Fibroblast of skin of right quadriceps (primary cell): ENCODE measurements at places on chromosomes 3 and 15.
A peak's percentile ranks its signal among the peaks of the same experiment; 100 is the strongest.

- DNase-seq, result no peak
Measured at GRCh38 chr15:42724276-42724675, 12.7 kb downstream of the CDAN1 start.

- no peak for DNase-seq
Measured at GRCh38 chr15:75583701-75584100, 4.6 kb upstream of the PTPN9 start.

GRCh38 chr3:46926871-46927717 is 49.5 kb downstream of the CCDC12 start:
- DNase-seq, result no peak

- peak; percentile 83 for DNase-seq
Measured at GRCh38 chr15:101266034-101266433, 11.3 kb downstream of the SELENOS start.

- no peak for DNase-seq
Measured at GRCh38 chr3:116663161-116664110, 46.1 kb upstream of the TUSC7 start.

DNA sequence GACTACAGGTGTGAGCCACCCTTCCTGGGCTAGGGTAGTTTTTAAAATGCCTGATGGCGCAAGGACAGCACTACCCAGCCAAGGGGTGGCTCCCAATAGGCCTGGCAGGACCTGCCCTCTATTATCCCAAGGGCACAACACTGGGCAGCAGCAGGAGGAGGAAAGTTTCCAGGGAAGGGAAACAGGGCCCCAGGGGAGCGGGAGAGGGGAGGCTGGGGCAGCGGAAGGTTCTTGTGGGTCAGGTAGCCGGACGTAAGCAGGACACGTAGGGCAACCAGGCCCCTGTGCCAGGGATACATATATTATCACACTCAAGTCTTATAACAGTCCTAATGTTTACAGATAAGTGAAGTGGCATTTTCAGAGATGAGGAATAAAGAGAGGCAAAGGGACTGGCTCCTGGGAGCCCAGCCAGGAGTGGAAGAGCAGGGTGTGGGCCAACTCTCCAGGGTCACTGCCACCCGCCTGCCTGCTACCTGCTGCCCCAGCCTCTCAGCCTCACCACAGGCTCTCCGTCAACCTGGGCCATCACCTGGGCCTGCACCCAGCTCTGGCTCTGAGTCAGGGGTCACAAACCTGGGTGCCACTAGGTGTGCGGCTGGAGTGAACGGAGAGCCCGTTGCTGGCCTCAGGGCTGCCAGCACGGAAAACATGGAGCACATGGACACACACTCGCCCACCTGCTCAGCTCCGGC is 73.2 kb upstream of the SNRPA1 start:
- DNase-seq, result no peak

DNA sequence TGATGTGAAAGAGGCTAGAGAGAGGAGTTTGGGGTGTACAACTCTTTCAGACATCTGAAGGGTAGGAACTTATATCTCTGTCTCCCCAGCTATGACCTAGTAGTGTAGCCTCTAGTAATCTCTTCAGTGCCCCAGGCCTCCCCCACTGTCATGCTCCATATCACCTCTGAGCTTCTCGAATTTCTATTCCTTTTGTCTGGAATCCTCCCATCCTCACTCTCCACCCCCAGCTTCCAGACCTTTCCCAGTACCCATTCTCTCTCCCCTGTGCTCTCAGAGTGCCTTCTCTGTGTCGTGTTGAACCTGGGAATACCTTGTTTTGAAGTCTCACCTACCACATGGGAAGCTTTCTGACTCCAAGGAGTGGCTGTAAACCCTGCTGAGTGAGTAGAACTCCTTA is 3.6 kb upstream of the RBPMS2 start:
- no peak for DNase-seq

- DNase-seq, result no peak
Measured at GRCh38 chr15:24955531-24955921, 739 bp downstream of the SNRPN start.

DNA sequence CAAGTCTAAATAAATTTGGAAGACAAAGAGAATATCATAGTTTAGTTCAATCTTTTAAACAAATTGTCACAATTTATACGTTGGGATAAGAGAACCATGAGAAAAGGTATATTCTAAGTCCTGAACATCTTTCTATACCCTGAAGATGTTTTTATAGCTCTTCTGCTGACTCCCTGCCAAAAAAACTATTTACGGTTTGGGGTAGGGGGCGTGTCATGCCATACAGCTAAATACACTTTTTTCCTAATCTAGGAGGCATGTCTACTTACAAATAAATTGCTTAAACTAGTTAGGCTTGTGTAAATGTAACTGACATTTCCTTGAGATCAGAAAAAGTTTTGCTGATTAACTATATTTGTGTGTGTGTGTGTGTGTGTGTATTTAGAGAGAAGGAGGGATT is 163.3 kb downstream of the PGPEP1L start:
- DNase-seq, result no peak

GRCh38 chr15:27701956-27702355 is 397.2 kb downstream of the OCA2 start:
- DNase-seq, result peak; percentile 36

- DNase-seq, result no peak
Measured at GRCh38 chr3:114361391-114361790, 67.6 kb downstream of the TIGIT start.
